ENCODE measurements at places on chromosomes 16 and 17.

DNA sequence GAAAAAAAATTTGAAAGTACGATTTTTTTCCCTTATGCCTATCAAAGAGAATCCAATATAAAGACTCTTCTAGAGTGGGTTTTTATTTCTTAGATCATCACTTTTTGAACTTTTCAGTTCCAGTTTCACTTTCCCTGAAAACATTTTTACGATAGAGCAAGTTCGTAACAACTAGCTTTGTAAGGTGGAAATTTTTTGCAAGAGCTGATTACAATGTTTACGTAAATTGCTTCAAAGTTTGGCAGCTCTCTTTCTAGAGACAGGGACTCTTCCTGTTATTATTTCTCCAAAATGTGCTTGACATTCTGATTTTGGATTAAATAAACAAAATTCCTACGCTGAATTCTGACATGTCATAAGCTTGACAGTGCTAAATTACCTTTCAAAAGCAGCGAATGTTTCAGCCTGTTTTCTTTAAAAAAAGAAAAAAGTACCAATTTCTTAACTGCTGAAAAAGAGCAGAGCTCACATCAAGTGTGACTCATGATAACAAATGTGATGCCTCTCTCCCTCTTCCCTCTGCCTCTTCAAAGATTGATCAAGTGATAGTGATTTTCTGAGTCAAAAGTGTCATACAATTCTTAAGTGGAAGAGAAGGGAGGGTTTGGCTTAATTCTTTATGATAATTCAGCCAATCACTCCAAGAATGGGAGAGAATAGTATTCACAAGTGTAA lies 175.2 kb downstream of the KCNJ2 start:
- no peak for DNase-seq

GRCh38 chr17:61423967-61424649 lies 24.5 kb downstream of the TBX2 start:
- DNase-seq = no peak

DNA sequence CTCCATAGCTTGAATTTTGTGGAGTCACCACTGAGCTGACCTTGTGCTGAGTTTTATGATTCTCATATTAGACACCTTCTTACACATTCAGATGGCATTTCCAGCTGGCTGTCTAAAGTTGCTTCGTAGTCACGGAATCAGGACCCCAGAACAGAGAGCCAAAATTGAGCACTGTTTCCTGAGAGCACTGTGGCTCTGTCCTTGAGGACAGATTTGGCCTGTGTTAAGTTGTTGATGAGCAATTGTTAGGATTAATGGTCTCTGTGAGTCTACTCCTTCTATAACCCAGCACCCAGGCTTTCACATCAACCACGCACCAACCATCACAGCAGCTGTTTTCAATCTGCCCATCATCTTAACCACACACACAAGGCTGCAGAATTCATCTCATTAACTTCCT lies 277.5 kb upstream of the HSBP1 start:
- DNase-seq = no peak

DNA sequence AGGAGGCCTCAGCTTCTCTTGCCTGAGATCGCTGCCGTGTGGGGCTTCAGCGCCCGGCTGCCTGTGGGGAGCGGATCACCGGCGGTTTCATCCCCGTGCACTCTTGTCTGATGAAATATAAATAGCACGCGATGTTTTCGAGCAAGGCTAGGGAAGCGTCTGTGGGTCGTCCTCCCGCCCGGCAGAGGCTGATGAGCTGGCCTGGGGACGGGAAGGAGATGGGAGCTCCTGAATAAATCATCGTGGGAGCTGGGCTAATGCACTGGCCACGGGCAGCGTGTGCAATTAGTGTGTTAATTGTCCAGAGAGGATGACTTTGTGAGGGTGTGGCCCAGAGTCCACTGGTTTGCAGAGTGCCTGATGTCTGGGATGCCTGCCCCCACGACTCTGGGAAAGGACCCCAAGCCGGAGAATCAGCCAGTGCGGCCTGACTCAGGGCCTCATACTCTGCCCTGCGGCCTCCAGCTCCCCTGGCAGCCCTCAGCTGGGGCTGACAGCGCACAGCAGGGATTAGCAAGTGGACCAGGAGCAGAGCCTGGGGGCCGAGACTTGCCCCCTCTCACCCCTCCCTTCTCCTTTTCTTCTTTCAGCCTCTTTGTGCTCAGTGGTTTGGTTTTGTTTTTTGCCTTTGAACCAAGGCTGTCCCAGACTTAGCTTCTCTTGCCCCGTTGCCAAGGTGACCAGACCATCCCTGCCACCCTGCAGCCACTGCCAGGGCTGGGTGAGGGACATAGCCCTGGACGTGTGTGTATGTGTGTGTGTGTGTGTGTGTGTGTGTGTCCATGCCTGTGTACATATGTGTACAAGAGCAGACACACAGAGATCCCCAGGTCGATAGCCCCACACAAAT lies 21.4 kb downstream of the KCNJ12 start:
- DNase-seq = no peak

- DNase-seq = peak; percentile 98
These were observed at the start of gene TOB1 for GRCh38 chr17:50866261-50866949. TOB1 (minus strand) TSS chr17:50866354; CDS start chr17:50864017, 2,337 bp downstream.

DNA sequence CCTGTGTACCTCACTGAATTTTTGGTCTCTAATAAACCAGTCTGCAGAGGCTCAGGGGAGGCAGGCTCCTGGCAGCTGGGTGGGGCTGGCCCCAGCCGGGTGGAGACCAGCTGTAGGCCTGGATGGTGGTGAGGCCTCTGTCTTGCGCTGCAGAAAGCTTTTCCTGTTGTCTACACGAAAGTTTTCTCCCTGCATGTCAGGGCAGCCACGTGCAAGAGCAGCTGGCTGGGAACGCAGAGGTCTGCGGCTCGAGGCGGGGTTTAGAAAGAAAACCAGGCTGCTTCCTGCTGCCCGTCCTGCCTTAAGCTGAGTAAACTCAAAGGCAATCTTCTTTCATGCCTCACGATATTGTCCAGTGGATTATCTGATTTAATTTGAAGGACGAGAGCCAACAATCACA lies 2.4 kb downstream of the SERPINF1 start:
- DNase-seq = peak; percentile 86

GRCh38 chr16:19104607-19105006 lies 9.2 kb upstream of the ITPRIPL2 start:
- DNase-seq = no peak

DNA sequence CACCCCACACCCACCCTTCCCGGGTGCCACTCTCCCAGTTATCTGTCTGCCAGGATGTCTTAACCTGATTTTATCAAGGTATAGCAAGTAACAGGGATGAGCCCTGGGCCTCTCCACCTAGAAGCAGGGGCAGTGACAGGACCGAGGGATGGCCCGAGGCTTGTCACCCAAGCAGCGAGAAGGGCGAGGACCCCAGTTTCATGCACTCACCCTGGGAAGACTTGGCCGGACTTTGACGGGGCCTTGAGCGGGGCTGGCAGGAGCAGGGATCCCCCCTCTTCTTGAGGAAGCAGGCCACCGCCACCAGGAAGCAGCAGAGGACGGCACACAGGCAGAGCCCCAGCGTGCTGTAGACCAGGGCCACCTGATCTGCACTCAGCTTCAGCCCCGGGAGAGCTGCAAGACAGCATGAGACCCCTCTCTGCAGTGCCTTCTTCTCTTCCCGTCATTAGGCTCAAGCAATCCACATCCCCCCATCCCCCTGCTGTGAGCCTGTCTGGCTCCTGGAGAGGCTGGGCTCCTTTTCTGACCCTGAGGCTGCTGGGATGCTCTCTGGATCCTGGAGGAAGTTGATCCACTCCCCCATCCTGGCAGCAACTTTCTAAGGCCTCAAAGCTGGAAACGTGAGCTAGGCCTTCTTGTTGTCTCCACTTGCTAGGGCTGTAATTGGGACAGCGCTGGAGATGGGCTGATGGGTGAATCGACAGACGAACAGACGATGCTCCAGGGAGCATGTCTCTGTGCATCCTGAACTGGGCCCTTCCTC lies 31.6 kb downstream of the TNFRSF13B start:
- DNase-seq = peak; percentile 12

DNA sequence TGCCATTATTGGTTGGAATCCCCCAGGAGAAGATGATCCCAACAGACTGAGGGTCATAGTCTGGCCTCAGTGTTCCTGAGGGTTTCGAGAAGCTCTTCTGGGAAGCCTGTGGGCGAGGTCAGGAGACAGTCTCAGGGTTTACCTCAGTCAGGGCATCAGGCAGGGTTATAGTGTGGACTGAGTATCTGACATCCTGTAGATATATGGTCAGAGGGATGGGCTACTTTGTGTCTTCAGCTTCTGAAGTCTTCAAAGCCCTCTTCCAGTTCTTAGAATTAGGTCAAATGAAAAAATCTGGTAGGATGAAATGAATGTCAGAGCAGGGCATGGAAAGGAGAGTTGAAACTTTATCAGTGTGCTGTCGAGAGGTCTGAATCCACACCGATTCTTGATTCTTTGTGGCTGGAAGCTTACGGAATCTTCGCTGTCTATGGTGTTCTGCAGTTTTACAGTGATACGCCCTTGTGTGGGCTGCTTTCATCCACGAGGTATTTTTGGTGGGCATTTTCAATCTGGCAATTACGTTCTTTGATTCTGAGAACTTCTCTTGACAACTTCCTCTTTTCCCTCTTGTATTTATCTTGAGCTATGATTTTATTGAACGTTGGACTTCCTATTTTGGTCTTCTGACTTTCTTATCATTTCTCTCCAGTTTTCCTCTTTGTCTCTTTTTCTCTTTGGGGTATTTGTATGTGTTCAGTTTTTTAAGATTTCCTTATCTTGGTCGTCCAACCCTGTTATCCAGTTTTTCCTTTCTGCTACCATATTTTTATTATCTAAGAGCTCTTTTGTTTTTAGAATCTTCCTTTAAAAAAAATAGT lies 30.4 kb downstream of the BPTF start:
- DNase-seq = no peak

DNA sequence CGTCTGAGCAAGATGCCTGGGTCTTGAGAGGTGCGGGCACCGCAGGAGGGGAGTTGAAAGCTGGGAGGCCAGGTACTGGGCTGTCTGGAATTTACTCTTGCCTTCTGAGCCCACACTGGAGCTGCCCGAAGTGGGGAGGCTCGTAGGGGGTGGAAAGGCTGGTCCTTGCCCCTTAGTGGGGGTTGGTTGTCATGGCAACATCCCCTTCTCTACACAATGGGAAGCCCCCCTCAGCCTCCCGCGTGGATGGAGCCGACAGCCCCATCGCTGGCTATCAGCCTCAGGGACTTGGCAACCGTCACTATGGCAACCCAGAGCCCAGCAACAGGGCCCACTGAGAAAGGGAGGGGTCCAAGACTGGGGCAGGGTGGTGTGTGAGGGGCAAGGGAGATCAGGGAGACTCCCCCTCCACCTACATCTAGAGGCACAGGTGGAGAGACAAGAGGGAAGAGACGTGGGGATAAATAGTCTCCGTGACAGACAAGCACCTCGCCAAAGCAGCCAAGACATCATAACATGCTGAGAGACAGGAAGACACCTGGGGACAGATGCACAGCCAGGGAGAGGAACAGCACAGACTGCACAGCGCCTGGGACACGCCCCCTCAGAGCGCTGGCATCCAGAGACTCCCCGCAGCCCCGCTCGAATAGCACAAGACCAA lies 5.3 kb upstream of the DNAH2 start:
- no peak for DNase-seq

GRCh38 chr17:16486373-16487250 lies 5.4 kb downstream of the LRRC75A start:
- DNase-seq = peak; percentile 78

- DNase-seq = no peak
These were observed 2.4 kb downstream of the KCNJ12 start for GRCh38 chr17:21378553-21378952.

- peak; percentile 50 for DNase-seq
These were observed 1.2 kb upstream of the EFNB3 start for GRCh38 chr17:7703584-7704479.

DNA sequence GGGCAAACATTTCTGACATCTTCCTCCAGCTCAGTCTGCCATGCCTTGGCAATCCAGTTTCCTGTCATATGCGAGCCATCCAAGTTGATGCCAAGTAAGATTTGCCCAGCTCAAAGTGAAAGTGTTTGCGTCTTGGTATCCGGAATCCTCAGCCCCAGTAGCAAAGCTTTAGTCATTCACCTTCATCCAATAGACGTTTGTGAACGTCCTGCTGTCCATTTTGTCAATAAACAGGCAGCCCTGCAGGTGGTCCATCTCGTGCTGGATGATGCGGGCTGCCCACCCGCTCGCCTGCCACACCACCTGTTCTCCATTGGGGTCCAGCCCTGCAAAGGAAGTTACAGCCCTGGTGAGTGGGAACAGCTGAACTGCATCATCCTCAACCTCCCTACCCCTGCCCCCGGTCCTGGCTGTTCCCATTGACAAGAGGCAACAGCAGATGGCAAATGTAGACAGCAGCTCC lies 1.5 kb downstream of the PDF start:
- DNase-seq = peak; percentile 10

DNA sequence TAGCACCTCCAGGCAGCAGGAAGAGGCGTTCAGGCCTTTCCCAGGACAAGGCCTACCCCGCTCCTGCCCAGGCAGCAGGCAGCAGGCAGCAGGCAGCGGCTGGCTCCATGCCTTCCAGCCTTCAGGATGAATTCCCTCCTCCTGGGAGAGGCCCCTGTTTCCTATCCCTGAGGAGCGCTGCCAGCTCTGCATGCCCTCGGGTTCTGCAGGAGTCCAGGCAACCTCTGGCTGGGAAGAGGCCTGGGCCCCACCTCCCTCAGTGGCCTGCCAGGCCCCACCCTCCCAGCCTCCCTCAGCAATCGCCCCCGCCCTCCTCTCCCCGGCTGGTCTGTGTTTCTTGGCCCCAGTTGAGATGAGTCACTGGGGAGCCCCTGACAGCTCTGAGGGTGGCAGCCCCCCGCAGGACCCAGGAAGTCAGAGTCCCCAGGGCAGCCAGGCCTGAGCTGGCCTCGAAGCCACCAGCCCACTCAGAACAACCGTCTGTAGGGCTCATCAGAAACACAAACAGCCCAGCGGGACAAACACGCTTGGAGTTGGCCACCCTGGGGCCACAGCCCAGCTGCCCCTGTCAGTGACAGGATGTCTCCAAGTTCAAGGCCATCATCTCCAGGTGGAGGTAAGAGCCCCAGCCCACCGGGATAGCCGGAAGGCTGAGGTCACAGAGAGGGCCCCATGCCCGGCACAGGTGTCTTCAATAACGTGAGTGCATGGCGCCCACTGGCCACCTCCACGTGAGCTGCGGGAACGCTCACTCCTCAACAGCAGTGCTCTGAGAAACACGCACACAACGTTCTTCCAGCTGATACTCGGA lies 39.5 kb upstream of the CIBAR2 start:
- DNase-seq = peak; percentile 87

GRCh38 chr17:75941442-75941819 lies 589 bp upstream of the FBF1 start:
- no peak for DNase-seq

DNA sequence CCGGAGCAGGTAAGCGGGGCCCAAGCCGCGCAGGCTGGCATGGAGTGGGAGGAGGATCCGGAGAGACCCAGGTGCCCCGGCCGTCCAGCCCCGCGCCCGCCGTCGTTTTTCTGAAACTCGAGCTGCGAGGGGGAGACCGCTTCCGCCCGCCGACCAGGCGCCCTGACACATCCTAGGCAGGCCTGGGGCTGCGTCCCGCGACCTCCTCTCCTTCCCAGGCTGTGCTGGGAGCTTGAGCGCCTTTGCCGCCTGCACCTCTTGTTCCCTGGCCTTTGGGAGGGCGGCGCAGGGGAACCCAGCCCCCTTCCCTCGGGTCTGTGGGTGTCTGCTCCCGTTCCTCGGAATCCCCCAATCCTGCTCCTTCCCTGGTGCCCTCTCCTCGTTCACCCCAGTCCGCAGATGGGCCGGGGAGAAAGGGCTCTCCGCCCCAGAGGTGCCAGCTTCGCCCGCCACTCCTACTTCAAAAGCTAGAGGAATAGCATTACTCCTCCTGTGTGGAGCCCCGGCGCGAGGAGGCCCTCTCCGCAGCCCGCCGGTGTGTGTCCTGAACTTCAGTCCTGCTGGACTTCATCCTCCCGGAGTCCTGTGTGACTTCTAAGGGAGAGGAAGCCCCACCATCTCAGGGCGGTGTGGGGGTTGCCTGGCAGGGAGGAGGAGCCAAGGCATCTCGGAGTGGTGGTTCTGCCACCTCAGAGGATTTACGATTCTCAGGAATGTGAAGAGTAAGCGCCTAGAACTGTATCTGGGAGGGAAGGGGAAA lies 1.0 kb downstream of the NHERF1 start:
- DNase-seq = no peak
